DMS153 (cell line): ENCODE measurements at places on chromosomes 1 and 21.

DNA sequence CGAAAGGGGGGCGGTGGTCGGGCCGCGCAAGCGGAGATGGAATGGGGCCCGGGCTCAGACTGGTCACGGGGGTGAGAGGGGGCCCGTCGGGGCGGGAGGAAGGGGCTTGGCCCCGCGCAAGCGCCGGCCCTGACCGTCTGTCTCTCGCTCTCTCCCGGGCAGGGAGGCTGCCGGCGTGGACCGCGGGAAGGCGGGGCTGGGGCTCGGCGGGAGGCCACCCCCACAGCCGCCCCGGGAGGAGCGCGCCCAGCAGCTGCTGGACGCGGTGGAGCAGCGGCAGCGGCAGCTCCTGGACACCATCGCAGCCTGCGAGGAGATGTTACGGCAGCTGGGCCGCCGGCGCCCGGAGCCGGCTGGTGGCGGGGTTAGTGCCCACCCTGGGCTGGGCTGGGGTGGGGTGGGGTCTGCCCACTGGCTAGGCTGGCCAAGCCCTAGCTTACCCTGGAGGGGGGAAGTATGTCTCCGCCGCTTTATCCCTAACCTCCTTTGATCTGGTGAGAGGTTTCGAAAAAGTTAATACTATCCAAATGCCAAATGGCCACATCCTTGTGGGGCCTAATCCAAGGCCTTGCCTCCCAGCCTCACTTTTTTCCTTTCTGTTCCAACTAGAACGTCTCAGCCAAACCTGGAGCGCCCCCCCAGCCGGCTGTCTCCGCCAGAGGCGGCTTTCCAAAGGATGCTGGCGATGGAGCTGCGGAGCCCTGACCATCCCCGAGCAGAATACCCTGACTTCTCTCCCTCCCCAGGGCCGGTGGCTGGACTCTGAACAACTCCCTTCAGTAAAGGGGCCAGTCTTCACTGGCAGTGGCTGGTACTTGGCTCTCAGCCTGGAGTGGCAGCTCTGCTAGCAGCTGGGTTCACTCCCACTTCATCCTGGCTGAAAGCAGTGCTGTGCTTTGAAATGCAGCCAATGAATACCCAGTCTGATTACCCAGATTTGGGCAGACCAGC is 636 bp upstream of the YRDC start:
- peak; percentile 57 for DNase-seq

DNA sequence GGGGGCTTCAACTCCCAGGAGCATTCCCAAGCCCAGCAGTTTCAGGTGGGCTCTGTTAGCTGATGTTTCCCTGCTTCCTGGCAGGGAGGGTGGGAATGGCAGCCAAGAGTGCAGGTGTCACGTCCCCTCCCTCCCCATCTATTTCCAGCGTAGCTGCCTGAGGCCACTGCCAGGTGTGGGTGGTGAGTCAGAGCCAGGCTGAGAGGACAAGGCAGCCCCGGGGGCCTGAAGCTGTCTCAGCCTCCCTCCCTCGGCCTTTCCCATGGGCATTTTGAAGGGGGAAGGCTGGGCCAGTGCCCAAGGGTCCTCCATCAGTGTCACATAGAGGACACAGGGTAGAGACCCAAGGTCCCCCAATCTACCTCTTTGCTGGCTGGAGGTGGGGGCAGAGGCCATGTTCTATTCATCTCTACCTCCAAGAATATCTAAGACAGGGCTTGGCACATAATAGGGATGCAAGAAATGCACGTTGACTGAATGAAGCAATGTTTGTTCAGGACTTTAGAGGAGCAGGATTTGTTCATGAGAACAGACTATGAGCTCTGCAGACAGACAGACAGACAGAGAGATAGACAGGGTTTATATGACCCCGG is 34.4 kb upstream of the ID3 start:
- DNase-seq = peak; percentile 73

DNA sequence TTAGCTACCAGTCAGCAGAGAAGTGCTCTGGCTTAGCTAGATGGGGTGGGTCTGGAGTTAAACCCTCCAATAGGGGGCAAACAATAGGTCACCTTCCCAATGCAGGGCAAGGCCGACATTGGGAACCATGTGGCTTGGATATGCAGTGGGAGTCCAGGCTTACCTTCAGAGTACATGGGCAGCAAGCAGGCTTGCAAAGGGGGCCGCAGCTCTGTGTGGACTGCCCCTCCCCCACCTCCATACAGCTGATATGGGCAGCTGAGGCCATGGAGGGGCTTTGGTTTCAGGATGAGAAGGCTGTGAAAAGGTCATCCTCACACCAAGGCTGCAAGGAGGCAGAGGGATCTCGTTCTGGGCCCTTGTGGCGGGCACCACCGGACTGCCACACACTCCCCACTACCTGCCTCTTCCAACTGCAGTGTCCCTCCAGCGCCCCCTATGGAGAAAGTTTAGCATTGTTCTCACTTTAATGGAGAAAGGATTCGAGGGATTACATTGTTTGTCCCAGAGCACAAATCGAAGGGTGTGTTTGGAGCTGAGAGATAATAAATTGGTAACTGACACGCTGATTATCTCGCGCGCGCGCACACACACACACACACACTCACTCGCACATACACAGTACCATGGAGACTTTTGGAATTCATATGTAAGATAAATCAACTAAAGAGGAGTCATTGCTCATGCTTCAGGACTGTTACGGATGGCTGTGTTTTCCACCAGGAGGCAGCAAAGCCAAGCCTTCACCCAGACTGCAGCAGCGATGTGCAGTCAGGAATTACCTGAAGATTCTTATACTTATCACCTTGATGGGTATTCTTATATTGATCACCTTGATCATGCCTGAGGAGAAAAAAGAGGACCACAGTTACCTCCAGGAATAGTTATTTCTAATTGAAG is 7.0 kb upstream of the SMCP start:
- DNase-seq = peak; percentile 7

DNA sequence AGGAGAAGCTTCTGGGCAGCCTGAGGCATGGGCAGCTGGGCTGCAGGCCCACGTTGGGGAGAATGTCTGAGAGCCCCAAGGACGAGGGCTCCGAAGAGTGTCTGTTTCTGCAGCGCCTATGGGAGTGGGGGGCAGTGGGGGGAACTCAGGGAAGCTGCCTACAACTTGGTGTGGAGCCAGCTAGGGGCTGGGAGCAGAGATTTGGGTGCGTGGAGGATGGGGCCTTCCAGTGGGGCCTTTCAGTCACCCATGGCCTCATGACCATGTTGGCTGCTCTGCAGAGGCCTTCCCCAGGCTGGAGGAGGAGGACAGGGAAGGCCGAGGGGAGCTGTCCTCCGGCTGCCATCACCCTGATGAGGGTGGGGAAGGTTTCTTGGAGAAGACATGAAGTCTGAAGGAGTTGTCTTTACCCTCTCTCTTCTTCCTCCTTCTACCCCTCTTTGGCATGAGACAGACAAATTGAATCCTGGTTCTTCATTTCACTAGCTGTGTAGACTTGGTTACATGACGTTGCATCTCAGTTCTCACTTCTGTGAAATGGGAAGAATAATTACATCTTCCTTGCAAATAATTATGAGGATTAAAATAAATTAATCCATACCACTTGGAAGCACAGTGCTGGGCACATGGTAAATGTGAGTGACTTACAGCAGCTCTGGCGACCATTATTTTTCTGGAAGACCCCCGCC is 8.3 kb downstream of the PPFIA4 start:
- no peak for DNase-seq

GRCh38 chr1:112939810-112940209 is 16.2 kb downstream of the SLC16A1 start:
- no peak for DNase-seq

DNA sequence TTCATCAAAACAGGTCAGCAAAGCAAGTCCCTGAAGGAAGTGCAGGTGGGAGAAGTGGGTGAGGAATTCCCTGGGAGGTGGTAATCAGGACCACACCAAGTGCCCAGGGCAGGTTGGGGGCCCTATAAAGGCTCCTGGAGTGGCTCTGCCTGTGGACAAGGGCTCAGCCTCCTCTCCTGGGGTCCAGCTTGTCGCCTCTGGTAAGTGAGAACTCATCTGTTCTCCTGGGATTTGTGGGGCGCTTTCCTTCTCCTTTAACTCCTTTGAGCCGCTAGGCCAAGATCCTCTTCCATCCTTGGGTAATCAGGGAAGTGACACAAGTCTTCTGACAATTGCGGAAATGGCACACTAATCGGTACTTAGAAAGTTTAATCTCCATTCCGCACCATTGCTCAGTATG is at the start of gene SPRR4:
Gene SPRR4 (plus strand): TSS at position 154 of the 400 bp plus-strand sequence. CDS start 1,243 bp downstream, outside the sequence.
- DNase-seq = no peak
